Mesothelial cell of epicardium (in vitro differentiated cells): ENCODE measurements at places on chromosomes 7 and 10. TPM values are rescaled to one million over a fixed set of nuclear protein-coding genes. Genes with fewer than 3 reads are reported as not detected.

Gene SPAG6
- 0.16 to 0.45 TPM (median 0.18 TPM) in 3 replicates for total RNA-seq

Gene LRRC4
- total RNA-seq = 2.3 to 3.2 TPM (median 2.9 TPM) in 3 replicates

Gene XPNPEP1
- total RNA-seq = 85.6 to 88.7 TPM (median 87.7 TPM) in 3 replicates

- no peak for DNase-seq
Observed at GRCh38 chr7:14834883-14835282, 67.7 kb downstream of the DGKB start.

- DNase-seq = no peak
Observed at GRCh38 chr7:63042730-63043511, 955.7 kb upstream of the ZNF722 start.

DNA sequence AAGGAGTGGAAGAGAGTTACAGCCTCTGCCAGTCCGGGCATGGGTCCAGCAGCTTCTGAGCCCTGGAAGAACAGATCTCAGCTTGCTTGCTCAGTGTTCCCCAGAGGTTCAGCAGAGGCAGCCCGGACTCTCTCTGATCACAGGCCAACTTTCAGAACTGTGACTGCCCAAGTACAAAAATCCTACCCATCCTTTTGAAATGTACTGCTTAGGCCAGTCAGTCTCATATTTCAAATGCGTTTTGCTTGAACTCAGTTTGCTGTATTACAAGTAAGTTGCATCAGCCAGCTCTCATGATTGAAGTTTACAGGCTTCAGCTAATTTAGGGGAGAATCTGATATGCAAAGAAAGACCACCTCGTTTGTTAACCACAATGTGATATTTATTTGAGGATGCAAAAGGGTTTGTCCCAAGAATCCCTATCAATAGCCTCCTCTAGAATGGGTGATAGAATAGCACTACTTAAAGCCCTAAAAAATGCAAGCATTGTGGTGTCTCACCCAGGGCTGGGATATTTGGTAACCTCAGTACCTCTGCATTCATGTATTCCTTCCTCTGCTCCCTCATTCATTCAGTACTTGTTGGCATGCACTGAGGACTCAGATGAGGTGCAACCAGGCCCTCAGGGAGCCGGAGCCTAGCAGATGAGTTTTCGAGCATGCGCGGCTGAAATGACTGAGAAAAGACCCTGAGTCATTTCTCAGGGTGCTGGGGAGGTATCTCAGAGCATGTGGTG, 7.0 kb downstream of the AIMP2 start:
- DNase-seq = no peak

- no peak for DNase-seq
Observed at GRCh38 chr10:36423821-36424248, 701.6 kb upstream of the ANKRD30A start.

- no peak for DNase-seq
Observed at GRCh38 chr7:24922099-24922773, 57.7 kb downstream of the OSBPL3 start.
